Skin of body (tissue), 3 donors: ENCODE measurements at places on chromosomes 4 and X. TPM values are rescaled to one million over a fixed set of nuclear protein-coding genes. Genes with fewer than 3 reads are reported as not detected.

STPG2 gene
- 0.59 TPM for total RNA-seq

CFAP99 gene
- total RNA-seq: not detected

ZNF330 gene
- total RNA-seq: 29.7 TPM

C1QTNF7 gene
- total RNA-seq: 3.7 TPM

FGFR3 gene
- 30.4 TPM for total RNA-seq

TLR10 gene
- 0.59 TPM for total RNA-seq

TBL1X gene
- total RNA-seq: 13.2 TPM

DIPK2B gene
- total RNA-seq: 12.2 TPM

IGSF1 gene
- total RNA-seq: 6.4 TPM

SMARCA5 gene
- 46.7 TPM for total RNA-seq

SLC26A1 gene
- total RNA-seq: 0.30 TPM

MAGEA2 gene
- total RNA-seq: not detected

ARHGAP24 gene
- total RNA-seq: 78.8 TPM

GUCY1A1 gene
- total RNA-seq: 15.1 TPM

DNA sequence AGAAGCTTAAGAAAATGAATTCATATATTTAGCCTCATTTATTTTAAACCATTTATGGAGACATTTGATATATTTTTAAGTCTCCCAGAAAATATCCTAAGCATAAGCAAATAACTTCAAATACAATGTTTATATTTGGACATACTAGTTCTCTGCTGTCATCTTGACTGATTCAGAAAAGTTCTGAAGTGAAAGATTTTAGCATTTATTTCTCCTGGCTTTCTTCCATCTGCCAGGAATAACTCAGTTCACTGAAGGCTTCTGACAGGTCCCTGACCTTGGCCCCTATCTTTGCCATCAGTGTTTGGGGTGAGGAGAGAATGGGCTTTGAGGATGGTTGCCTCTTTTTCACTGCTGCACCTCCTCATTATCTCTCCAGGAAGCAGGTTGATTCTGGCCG, 115.7 kb downstream of the SLIT2 start:
- no peak for DNase-seq

- no peak for DNase-seq
These were observed 23.6 kb downstream of the NUDT9 start for GRCh38 chr4:87445964-87446363.

DNA sequence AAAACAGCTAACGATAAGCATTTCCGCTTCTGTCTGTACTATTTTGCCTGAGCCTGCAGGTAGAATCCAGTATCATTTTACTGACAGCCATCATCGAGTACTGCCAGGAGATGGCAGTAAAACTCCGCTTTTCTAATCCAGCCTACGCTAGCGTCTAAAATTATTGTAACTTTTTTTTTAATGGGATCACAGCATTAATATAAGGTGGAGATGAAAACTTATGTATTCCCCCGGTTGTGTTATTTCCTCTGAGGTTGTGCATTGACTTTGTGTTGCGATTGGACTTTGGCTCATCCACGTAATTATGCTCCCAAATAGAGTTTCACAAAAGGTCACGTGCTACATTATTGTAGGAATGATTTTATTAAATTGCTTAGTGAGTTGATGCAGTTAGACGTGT, 248.1 kb downstream of the C4orf33 start:
- no peak for DNase-seq

GRCh38 chr4:102815981-102816380, 11.4 kb downstream of the UBE2D3 start:
- no peak for DNase-seq

- no peak for DNase-seq
These were observed 64.8 kb downstream of the PJA1 start for GRCh38 chrX:69100478-69100877.

- DNase-seq: no peak
These were observed 59.4 kb upstream of the NAP1L5 start for GRCh38 chr4:88757067-88757466.

GRCh38 chrX:13888284-13888683, 71.4 kb upstream of the GPM6B start:
- no peak for DNase-seq

DNA sequence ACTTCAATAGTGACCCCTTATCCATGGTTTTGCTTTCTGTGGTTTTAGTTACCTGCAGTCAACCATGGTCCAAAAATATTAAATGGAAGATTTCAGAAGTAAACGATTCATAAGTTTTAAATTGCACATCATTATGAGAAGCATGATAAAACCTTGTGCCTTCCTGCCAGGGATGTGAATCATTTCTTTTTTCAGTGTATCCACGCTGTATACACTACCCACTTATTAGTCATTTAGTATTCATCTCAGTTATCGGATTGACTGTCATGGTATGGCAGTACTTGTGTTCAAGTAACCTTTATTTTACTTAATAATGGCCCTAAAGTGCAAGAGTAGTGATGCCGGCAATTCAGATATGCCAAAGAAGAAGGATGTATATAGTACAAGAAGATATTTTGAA, 37.7 kb upstream of the TASL start:
- no peak for DNase-seq

DNA sequence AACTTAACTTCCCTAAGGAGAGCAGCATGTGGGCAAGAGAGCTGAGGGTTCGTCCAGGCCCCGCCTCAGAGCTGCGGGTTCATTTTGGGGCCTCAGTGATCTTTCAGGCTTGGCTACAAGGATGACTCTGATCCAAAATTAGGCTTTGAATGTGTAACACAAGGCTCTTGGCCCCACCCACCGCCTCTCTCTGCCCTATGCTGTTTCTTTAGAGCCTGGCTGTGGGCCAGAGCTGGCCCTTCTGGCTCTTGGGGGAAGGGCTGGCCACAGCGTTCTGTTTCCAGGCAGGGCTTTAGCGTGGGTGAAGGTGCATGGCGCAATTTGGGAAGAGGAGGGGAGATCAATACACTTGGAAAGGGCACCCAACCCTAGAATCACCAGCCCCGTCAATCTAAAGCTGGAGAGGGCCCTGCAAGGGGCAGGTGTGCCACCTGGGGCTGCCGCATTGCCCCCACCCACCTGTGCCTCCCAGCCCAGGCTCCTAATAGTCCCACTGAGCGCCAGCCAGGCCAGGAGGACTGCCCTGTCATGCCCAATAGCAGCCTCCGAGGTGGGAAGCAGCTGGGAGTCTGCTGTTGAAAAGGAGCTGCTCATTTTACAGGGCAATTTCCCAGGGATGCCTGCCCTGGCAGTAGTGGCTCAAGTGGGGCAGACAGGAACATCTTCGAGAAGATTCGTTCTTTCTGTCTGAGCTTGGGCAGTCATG, 84.5 kb upstream of the MAML3 start:
- DNase-seq: peak; percentile 42

DNA sequence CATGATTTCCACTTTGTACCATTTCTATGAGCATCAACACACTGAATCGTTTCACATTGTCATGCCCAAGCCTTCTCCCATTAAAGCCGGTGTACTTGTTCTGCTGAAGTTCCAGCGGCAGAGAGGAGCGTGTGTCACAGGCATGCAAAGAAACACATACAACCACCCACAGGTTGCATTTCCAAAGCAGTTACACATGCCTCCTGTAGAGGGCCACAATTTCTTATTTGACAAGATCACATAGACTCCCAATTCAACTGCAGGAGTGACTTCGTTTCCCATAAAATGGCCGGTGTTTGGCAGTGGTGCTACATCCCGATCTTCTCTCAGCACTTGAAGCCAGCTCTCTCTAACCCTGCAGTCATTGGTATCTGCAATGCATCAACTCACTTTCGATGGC, 992.6 kb downstream of the NLGN4X start:
- DNase-seq: no peak

GRCh38 chrX:137363559-137363958, 202.4 kb upstream of the ZIC3 start:
- DNase-seq: no peak

GRCh38 chr4:79450053-79450452, 42.0 kb upstream of the GK2 start:
- no peak for DNase-seq

- peak; percentile 81 for DNase-seq
These were observed 224.0 kb downstream of the APBB2 start for GRCh38 chr4:40990236-40990898.

DNA sequence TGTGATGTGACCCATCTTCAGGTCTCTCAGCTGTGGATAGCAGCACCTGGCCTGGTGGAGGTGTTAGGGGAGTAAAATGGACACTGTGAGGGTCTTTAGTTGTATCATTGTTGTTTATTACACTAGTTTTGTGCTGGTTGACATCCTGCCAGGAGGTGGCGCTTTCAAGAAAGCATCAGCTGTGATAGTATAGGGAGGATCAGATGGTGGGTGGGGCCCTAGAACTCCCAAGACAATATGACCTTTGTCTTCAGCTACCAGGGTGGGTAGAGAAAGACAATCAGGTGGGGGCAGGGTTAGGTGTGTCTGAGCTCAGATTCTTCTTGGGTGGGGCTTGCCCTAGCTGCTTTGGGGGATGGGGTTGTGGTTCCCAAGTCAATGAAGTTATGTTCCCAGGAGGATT, 162.8 kb downstream of the PPP1R2C start:
- no peak for DNase-seq

- DNase-seq: no peak
These were observed 11.7 kb downstream of the AFP start for GRCh38 chr4:73447671-73448070.

DNA sequence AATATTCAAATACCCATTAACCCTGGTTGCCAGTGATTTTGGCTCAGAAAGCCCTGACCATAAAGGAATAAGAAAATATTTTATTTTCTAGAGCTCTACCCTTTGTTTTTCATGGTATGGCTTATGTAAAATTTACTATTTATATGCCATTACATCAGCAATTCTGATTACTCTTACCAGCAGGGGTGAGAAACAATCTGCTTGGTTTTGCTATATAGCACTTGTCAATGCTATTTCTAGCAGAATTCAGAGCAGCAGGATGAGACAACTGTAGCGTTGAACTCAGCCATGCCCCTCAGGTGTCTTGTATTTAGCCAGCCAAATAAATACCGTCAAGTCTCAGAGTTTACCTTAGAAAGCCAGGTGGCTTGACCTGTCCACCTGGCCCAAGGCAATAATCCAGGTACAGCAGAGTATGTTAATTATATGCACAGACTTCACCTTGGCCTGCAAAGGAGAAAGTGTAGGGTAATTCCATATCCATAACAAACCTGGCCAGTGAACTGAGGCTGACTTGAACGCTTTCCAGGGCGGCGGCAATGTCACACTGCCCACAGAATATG, 1303.5 kb downstream of the RAPGEF2 start:
- no peak for DNase-seq

GRCh38 chr4:136748165-136748564, 784.1 kb downstream of the PCDH18 start:
- no peak for DNase-seq

GRCh38 chrX:12657433-12657832, 133.8 kb upstream of the PRPS2 start:
- DNase-seq: no peak

DNA sequence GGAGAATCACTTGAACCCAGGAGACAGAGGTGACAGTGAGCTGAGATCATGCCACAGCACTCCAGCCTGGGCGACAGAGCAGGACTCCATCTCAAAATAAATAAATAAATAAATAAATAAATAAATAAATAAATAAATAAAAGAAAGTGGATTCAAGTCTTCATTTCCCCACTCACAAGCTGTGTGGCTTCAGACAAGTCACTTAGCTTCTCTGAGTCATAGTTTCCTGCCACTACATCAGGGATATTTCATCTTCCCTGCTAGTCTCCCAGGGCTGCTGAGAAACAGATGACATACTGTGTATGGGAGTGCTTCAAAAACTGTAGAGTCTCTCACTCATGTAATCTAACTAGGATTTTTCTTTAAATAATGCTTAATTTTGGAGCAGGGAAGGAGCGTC, 37.2 kb downstream of the TBC1D9 start:
- DNase-seq: no peak

- DNase-seq: no peak
These were observed 106.7 kb upstream of the GUCY1A1 start for GRCh38 chr4:155559915-155560314.
